ENCODE measurements at places on chromosomes 12 and 14.
A peak's percentile ranks its signal among the peaks of the same experiment; 100 is the strongest.

- DNase-seq, result no peak
Measured at GRCh38 chr12:126966498-126966897, 1300.5 kb upstream of the TMEM132C start.

DNA sequence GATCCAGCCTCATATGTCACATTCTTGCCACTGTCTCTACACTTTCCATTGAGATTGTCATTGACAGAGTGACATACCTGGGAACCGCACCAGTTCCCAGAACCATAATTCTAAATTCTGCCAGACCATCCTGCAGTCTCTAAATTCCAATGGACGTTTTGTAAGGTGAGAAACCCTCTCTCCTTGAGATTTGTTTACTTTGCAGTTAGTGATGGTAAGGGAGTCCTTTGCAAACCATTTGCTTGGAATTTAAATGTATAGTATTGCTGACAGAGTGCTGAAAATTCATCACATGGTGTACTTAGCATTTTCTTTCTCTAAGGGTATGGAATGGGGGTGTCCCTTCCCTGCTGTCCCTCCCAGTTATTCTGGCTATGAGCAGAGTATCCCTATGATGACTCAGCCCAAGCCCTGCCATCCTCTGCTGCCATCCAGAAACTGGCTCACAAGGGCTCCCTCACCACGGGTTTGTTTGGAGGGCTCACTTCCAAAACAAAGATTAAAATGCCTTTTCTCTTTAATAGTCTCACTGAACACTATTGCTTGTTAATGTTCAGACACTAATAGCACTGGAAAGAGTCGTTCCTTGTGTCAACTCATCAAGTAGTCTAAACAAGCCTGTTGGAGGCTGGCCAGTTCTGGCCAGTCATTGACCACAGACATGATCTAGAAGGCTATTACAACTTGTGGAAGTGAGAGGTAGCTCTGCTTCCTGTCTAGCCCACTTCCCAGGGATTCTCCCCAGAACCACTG lies 129.0 kb upstream of the HMGA2 start:
- peak; percentile 97 for DNase-seq

GRCh38 chr12:96425321-96425720 lies 25.1 kb upstream of the CDK17 start:
- DNase-seq, result peak; percentile 98

DNA sequence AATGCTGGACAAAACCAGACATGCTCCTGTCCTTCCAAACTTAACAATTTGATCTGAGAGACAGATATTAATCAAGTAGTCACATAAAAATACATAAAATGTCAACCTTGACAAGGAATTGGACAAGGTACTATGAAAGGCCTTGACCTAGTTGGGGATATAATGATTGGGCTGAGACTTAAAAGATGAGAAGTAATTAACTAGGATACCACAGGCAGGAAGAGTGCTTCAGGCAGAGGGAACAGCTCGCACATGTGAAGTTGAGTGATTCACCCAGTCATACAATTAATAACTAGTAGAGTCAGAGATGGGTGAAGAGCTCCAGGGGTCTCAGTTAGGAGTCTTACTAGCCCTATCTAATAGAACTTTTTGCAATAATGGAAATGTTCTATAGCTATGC lies 259.5 kb downstream of the MSRB3 start:
- no peak for DNase-seq

DNA sequence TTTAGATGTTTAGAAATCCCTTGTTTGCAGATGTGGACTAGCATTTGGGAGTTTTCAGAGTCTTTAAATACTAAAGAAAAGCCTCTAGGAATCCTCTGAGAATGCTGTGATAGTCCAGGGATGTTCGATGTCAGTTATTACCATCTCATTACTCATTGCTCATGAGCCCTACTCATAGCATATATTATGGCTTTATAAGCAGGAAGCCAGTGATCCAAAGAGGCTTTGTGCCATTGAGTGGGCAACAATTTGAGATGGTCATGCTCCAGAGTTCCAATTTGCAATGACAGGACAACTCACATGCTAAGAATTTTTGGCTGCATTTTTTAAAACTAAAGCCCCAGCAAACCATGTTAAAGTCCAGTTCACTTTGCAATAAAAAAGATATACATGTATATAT lies 163.0 kb downstream of the OTOGL start:
- DNase-seq, result peak; percentile 45

DNA sequence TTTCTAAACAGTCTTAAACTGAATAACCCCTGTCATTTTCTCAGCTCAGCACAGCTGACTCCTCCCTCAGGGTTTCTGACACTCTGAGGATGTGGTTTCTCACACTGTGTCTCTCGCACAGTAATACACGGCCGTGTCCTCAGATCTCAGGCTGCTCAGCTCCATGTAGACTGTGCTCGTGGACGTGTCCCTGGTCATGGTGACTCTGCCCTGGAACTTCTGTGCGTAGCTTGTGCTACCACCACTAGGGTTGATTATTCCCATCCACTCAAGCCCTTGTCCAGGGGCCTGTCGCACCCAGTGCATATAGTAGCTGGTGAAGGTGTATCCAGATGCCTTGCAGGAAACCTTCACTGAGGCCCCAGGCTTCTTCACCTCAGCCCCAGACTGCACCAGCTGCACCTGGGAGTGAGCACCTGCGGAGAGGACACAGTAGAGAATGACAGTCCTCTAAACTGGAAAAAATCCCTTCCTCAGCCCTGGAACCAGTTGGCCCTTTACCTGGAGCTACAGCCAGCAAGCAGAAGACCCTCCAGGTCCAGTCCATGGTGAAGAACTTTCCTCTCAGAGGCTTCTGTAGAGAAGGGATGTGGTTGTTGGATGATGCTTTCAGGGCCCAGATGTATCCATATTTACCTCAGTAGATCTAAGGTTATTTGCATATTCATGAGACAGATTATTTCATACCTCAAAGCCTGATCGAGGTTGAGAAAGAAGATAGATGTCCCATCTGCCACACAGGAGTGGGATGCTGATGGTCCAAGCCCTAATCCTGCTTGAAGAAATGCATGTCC lies 984.8 kb downstream of the TMEM121 start:
- no peak for DNase-seq

DNA sequence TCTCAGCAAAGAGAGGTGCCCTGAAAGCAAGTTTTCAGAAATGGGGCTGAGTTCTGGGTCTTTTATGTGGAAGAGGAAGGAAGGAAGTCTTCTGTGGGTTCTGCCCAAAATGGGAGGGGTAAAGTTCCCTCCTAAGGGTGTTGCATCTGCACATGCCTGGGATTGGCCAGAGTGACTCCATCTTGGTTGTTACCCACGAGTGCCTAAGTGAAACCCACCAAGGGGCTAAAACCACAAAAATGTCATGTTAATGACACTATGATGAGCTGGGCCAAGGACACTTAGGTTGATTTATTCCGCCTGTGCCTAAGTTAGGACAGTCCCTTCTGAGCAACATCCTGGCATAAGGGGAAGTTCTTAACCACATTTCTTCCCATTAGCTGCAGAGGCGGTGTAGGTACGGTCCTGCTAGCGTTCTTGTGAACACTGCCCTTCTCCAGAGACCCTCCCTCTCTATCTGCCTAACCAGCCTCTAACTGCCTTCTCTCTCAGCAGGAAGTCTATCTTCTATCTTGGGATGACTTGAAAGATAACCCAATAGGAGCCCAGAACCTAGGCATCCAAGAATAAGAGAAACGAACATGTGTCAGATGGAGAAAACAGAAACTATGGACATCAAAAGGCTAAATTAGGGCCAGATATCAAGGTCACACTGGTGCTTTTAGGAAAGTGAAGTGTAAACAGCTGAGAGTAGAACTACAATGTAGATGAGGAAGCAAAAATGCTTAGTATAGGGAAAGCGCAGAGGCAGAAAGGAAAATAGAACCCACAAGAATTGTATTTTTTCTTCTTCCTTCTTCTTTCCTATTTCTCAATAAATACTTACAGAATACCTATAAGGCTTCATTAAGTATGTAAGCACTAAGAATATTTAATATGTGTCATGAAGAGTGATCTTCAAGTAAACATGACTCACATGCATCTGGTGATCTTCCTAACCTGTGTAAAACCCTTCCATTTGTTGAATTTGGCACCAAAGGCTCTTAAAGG lies 104.2 kb upstream of the AMN1 start:
- no peak for DNase-seq

GRCh38 chr12:121795034-121795968 lies 1.8 kb upstream of the RHOF start:
- DNase-seq, result peak; percentile 78
